Astrocyte of the spinal cord (primary cell): ENCODE measurements at places on chromosomes 6 and 20.
A peak's percentile ranks its signal among the peaks of the same experiment; 100 is the strongest.

- DNase-seq, result no peak
Measured at GRCh38 chr6:19879663-19880062, 42.5 kb downstream of the ID4 start.

DNA sequence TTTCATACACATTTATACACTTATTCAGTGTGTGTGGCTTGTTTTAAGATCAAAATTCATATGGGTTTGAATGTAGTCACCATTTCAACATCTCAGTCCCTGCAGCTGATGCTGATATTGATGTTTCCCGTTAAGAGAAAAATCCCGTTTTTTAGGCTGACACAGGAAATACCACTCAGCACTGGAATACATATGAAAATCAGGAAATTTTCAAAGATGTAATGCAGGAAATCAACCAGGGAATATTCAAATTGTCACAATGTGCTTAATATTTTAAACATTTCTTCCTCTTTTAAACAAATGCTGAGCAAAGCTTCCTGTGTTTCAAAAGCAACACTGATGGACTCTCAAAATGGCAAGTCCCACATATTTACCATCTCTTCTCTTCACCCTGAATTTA, 94.5 kb upstream of the MARCKS start:
- DNase-seq, result no peak

- no peak for DNase-seq
Measured at GRCh38 chr20:52539891-52540290, 348.3 kb upstream of the ZFP64 start.

DNA sequence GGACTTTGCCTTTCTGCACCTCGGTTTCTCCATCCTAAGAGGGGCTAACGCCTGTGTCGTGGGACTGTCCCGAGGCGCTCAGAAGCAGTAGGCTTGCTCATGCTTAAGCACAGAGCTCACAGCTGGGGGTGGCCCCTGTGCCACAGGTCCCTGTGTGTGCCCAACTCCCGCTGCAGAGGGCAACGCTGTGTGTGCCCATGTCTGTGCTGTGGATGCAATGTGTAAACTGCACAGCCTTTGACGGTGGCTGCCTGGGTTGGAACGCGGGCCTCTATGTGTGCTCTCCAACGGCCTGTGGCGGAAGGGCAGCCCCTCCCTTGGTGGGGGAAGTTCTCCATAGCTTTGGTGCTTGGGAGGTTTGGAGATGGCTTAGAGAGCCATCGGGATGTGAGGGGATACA, 10.7 kb upstream of the GATA5 start:
- DNase-seq, result no peak

DNA sequence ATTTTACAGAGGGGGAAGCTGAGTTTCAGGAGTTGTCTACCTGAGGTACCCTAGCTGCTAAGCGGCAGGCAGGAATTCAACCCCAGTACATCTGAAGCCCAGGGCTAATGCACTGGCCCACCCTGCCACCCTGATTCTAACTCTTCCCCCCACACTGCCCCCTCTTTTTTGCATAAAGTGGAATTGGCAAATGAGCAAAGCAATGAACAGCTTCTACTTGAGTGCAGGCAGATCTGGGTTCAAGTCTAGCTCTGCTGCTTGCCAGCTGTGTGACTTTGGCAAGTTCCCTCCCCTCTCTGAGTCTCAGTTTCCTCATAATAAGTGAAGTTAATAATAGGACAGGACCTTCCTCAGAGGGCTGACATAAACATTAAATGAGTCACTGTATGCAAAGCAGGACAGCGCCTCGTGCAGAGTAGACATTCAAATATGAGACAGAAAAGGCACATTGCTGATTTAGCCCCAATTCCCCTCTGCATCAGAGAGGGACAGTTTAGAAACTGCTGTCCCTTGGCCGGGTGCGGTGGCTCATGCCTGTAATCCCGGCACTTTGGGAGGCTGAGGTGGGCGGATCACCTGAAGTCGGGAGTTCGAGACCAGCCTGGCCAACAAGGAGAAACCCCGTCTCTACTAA, 4.7 kb downstream of the ADA start:
- DNase-seq, result peak; percentile 54

DNA sequence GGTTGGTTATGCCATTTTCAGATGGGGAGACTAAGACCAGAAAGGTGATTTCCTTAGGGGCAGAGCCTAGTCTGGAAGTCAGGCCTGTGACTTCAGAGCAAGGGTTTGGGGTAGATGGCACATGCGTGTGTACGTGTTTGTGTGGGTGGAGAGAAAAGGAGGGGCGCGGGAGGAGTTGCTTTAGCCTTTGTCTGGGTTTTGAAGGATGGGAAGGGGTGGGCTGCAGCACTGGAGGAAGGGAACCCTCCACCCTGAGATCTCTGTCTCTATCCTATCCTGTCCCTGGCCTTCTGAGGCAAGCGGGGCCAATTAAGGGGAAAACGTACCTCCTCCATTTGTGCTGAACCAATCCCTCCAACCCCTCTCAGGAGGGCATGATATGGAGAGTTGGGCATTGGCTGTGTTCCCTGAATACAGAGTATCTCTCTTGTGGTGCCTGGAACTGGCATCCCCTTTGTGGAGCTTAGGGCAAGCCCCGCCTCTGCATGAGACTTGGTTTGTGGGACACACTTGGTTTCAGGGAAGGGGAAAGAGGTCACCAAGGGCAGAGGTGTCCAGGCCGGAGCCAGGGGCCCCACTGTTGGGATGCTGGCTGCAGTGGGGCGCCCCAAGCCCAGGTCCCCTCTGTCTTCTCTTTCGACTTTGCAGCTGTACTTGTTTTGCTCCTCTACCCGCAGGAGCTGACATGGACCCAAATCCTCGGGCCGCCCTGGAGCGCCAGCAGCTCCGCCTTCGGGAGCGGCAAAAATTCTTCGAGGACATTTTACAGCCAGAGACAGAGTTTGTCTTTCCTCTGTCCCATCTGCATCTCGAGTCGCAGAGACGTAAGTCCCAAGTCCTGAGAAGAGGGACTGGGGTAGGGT, at the start of gene DBNDD2:
Gene DBNDD2, plus strand, starts transcription at position 507 of the 863 bp plus-strand sequence. Its CDS starts 179 bp downstream, at position 686.
- DNase-seq, result no peak

DNA sequence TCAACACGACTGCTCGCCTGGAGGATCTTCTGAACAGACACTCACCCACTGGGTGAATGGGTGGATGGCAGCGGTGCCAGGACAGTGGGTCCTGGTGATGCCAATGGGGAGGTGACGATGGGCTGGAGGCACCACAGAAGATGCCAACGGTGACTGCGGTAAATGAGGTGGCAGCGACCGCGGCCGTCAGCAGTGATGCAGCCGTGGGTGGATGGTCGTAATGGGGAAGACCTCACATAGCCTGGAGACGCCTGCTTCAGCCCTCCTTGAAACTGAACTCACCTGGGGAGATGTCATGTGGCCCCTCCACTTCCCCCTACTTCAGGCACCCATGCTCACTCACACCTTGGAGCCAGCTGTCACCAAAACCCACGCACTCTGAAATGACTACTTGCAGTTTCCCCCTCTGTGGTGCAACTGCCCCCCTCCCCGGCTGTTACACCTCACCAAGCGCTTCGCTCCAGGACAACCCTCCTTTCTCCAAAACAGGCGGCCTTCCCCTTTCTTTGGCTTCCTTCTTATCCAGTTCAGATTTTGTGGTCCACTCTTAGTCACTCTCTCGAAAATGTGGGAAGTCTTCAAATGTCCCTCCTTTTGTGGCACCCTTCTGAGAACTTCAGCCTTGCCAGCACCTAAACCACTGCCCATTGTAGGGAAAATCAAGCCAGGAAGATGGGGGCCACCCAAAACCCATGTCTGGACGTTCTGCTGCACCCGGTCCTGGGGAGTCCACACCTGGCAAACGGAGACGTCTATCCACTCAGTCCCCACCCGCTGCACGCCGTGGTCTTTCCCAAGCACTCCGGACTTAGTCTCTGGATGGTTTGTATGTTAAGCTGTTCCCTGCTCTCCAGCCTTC, 10.4 kb upstream of the ABHD16B start:
- no peak for DNase-seq

DNA sequence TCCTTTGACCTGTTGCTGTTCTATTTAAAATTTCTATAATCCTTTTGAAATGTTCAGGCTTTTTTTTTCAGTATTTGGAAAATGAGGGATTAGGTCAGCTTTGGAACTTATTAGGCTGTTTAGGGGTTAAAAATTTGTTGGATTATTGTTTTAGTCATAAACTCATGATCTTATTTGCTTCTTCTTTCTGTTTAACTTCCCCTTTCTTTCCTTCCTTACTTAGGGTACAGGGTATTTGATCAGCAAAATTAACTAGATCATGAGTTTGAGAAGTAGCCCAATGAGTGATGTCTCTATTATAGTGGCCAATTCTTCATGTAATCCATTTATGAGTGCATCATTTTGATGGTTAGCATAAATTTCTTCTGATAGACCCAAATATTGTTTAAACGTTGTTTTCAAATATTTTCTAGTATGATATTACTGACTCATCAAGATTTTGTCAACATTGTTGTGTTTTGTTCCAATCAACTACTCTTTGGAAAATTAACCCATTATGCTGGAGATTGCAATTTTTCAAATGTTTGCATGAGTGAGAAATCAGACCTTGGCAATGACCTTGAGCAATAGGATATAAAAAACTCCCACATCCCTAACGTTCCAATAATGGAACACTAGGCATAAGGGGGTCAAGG, 94.4 kb downstream of the OTOR start:
- DNase-seq, result no peak

DNA sequence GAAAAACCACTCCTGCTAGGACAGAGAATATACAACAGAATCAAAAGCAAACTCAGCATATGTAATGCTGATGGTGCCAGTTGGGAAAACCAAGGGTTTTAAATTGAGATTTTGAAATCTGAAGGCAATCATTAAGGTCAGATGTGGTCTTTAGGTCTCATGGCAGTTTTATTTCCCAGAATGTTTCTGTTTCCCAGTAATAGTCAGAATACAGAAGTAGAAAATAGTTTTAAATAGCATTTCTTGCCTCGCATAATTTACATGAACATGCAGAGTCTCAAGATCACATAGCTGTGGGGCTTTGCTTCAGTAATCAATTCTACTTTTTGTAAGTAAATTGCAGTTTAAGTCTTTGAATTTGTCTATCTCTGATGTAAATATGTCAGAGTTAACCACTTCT, 58.1 kb downstream of the RNF144B start:
- DNase-seq, result no peak

DNA sequence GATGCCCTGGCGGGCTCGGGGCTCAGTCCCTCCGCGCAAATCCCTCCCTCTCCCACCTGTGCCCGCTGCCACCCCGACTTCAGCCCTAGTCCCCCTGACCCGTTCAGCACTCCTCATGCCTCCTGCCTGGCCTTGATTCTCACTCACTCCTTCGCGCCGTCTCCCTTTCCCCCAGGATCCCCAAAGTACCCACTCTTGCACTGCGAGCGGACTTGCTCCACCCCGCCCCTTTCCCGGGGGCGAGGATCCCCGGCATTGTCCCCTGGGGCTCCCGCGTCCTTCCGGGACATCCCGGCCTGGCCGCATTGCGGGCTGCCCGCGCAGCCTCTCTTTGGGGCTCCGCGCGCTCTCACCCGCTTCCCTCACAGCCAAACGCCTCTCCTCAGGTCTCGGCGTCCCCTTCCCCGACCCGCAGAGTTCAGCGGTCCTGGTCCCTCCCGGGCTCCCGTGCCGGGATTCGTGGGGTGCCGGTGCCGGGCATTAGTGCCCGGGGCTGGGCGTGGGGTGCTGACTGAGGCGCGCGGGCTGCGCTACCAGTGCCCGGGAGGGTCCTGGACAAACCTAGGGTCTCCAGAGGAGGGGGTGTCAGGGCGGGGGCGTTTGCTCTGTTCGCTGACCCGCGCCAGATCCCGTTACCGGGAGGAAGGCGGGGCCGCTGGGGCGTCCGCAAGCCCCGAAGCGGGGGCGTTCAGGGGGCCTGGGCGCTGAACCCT, 45.5 kb upstream of the SUPT3H start:
- no peak for DNase-seq

GRCh38 chr6:20542927-20543602, 8.8 kb downstream of the CDKAL1 start:
- DNase-seq, result peak; percentile 84

DNA sequence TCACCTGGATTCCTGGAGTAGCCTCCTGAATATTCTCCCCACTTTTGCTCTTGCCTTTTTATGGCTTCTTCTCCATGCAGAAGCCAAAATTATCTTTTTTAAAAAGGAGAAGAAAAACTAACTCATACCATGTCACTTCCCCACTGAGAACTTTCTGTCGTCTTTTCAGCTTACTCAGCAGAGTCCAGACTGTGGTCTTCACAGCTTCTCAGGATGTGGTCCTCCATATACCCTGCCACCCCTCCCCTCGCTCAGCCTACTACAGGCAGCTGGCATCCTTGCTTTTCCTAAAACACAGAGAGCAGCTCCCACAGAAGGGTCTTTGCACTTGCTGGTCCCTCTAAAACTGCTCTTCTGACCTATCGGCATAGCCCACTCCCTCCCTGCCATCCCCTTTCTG, 89.4 kb upstream of the ISM1 start:
- no peak for DNase-seq

GRCh38 chr6:958488-958887, 265.5 kb upstream of the EXOC2 start:
- peak; percentile 80 for DNase-seq

DNA sequence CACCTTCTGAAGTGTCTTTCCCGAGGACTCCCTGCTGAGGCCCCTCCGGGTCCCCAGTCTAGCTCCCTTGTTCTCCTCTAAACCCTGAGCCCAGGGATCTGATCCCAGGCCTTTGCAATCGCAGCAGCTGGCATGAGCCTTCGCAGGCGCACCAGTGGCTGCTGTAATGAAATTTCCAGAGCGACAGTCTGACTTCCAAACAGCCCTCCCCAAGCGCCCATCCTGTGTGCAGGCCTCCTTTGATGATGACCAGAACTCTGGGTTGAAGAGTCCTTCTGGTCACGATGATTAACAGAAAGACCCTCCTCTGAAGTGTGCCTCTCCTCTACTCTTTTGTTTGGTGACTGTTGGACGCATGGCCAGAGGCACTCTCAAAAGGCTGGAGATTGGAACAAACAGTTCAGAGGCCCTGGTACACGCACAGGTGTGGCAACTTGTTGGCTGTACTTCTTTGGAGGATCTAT, 89.1 kb upstream of the MPC1 start:
- no peak for DNase-seq

GRCh38 chr20:13813910-13814309, 29.1 kb downstream of the NDUFAF5 start:
- DNase-seq, result no peak

- no peak for DNase-seq
Measured at GRCh38 chr20:33680686-33681085, 5.5 kb downstream of the E2F1 start.

- no peak for DNase-seq
Measured at GRCh38 chr20:62002882-62003480, 62.7 kb downstream of the TAF4 start.
